Activated CD4-positive, alpha-beta T cell treated with anti-CD3 and anti-CD28 coated beads, Interleukin-2, amount 10 ng/mL, durations not matched to agents 7 days and 5 days (primary cell): ENCODE measurements at places on chromosomes 12 and 14. TPM values are rescaled to one million over a fixed set of nuclear protein-coding genes. Genes with fewer than 3 reads are reported as not detected.

Gene KRT2
- 0.10 TPM for total RNA-seq

Gene RNF212B
- not detected for total RNA-seq

Gene LRRIQ1
- total RNA-seq, result not detected

Gene EFS
- total RNA-seq, result not detected

Gene SLCO1B1
- total RNA-seq, result not detected

Gene TPPP2
- total RNA-seq, result not detected

Gene SOAT2
- total RNA-seq, result 1.7 TPM

Gene SERPINA9
- not detected for total RNA-seq

Gene SNRNP35
- total RNA-seq, result 24.8 TPM

Gene TXNRD1
- total RNA-seq, result 80.9 TPM

Gene KRT78
- total RNA-seq, result not detected

Gene FBLN5
- 4.1 TPM for total RNA-seq

Gene SPTB
- total RNA-seq, result not detected

Gene HOTAIR
- not detected for total RNA-seq

Gene IFNG-AS1
- not detected for total RNA-seq

Gene FAM161B
- total RNA-seq, result 1.9 TPM

Gene SRGAP1
- total RNA-seq, result not detected

Gene LGALS3
- 39.1 TPM for total RNA-seq

Gene IL31
- not detected for total RNA-seq

Gene DHRS2
- total RNA-seq, result 0.44 TPM

Gene ANO4
- total RNA-seq, result not detected

Gene CPNE8
- total RNA-seq, result 3.7 TPM

Gene RASSF8
- total RNA-seq, result 2.1 TPM

Gene TAS2R50
- 1.1 TPM for total RNA-seq

Gene TPH2
- not detected for total RNA-seq

Gene PTPRO
- 7.7 TPM for total RNA-seq

Gene AKAP5
- 0.99 TPM for total RNA-seq

Gene AICDA
- total RNA-seq, result not detected

Gene LRRC74A
- total RNA-seq, result not detected

Gene HOXC13
- total RNA-seq, result not detected
